ENCODE measurements at places on chromosomes 1 and 21.

DNA sequence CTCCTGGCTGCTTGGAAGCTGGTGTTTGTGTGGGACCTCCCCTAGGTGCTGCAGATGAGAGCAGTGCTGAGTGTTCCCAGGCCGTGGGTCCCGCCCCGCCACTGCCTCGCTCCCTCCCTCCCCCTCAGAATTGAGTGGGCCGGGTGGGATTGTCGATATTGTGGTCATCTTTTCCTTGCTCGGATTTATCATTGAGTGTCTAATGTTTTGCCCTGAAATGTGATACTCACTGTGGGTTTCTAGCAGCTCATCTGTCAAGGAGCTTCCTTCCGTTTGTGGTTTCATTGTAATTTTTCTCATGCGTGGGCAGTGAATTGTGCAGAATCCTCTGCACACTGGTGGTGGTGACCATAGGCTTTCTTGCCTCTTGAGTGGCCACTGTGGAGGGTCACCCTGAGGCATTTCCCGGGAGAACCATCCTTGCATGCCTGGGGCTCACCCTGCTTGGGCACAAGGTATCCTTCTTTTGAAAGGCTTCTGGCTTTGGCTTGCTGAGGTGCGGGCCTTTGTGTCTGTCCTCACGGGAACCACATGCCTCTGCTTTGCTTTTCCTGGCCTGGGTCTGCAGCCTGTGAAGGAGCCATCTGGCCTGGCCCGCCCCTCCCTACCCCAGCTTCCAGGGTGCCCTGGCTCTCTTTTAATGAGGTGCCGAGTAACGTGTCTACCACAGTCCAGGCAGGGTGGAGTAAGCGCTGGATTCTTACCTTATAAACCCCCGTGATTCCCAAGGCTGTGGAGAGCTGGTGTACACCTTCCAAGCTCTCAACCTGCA, 25.6 kb downstream of the SLX9 start:
- no peak for DNase-seq

DNA sequence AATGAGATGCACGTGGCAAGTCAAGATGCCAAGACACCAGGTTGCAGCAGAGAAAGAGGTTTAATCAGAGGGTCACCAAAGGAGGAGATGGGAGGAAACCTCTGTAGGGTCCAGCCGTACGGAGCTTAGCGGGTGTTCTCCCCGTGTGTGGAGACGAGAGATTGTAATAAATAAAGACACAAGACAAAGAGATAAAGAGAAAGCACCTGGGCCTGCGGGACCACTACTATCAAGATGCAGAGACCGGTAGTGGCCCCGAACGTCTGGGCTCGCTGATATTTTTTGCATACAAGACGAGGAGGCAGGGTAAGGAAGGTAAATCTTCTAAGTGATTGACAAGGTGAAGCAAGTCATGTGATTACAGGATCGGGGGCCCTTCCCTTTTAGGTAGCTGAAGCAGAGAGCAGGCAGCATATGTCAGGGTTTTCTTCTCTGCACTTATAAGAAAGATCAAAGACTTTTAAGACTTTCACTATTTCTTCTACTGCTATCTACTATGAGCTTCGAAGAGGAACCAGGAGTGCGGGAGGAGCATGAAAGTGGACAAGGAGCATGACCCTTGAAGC, 41.2 kb upstream of the TDRD10 start:
- DNase-seq, result no peak

- no peak for DNase-seq
Observed at GRCh38 chr1:112496290-112496689, 12.5 kb upstream of the WNT2B start.

GRCh38 chr1:111831153-111831552, 75.5 kb downstream of the DDX20 start:
- no peak for DNase-seq

- DNase-seq, result no peak
Observed at GRCh38 chr1:14778898-14779865, 180.7 kb downstream of the KAZN start.

DNA sequence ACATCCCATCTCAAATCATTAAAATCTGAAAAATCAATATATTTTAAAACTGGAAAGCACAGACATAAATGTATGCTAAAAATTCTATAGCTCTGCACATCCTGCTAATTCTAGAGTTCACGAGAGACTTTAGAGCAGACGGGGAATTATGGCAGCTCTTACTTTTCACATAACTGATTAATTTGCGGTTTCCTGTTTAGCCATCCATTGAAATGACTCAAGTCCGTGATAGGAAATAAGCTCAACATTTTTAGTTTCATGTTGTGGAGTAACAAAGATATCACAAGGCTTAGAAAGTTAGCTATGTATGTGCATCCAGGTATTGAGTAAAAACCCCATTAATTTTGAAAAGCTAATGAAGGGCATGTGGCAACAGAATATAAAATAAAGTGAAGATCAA, 123.2 kb downstream of the SMYD2 start:
- DNase-seq, result no peak

GRCh38 chr1:39205102-39205780, 746 bp downstream of the MACF1 start:
- DNase-seq, result no peak

DNA sequence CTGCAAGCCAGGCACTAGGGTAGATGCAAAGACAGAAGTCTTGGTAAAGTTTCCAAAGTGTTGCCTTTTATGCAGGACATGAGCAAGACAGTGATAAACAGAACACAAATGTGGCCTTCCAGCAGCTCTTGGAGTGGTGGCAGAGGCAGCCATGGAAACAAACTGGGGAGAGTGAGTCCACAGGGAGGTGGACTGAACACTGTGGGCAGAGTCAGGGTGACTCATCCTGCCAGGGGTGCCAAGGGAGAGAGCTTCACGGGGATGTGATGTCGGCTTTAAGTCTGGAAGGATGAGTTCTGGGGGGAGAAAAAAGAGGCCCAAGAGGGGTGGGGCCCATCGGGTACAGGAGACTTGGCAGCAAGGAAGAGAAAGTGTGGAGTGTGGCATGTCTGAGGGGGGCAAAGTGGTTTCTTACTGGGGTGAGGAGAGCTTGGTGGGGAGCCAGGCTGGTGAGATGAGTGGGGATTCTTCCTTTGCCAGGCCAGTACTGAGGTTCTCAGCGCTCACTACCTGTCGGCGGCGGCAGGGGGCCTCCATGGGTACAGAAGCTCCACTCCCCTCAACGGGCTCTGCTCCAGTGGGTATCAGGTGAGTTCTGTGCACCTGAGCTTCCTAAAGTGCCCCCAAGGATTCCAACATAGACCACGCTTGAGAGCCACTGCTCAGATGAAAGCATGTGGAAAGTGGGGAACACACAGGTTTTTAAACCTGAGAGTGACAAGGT, 41.8 kb downstream of the KIAA0040 start:
- no peak for DNase-seq

GRCh38 chr1:54275349-54275748, 75.4 kb downstream of the MRPL37 start:
- no peak for DNase-seq

DNA sequence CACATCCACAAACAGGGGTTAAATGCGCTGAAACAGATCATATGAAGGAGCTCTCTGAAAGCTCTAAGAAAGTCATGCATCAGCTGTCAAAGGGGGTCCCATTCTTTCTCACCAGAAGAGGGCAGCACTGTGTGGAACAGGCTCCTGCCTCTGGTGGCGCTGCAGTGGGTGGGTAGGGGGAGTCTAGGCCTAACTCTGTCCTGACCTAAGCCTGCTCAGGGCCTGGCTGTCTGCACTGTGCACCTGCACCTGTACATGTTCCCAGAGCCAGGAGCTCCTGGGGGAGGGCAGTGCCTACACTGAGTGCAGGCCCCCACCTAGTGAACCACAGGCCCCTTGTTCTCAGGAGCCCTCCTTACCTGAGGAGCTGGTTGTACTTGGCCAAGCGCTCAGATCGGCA, 16.0 kb downstream of the ENO1 start:
- no peak for DNase-seq

- DNase-seq, result no peak
Observed at GRCh38 chr1:66917476-66917875, 7.2 kb downstream of the DNAI4 start.

DNA sequence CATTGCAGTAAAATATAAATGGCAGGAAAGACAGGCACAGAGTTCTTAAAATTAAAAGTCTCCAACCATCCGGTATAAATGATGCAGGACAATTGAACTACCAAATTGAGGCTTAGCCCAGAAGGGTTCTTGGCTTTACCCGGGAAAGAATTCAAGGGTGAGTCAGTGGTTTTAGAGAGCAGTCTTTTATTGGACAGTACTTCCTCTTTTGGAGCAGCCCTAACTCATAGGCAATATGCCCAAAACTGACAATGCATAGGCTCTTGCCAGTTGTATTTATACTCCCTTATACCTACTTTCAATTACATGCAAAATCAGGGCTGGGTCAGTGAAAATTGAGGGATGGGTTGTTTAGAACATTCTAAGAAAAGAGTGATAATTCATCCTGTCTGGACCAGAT, 1628.9 kb upstream of the PRMT6 start:
- no peak for DNase-seq

DNA sequence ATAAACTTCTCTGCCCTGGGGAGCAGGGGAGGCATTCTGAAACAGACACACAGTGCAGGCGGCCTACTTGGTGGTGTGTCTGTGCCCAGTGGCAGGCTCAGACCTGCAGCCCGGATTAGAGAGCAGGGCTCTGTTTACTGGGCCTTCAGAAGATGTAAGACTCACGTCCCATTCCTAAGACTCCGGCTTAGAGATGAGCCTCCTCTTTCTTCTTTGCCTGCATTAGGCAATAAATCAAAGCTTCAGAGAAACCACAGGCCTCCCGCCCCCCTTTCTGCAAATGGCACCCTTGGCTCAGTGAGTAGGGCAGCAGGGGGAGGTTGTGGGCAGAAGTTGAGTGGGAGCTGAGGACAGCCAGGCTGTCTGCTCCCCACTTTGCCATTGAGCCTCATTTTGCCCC, 35.8 kb downstream of the LGR6 start:
- no peak for DNase-seq

DNA sequence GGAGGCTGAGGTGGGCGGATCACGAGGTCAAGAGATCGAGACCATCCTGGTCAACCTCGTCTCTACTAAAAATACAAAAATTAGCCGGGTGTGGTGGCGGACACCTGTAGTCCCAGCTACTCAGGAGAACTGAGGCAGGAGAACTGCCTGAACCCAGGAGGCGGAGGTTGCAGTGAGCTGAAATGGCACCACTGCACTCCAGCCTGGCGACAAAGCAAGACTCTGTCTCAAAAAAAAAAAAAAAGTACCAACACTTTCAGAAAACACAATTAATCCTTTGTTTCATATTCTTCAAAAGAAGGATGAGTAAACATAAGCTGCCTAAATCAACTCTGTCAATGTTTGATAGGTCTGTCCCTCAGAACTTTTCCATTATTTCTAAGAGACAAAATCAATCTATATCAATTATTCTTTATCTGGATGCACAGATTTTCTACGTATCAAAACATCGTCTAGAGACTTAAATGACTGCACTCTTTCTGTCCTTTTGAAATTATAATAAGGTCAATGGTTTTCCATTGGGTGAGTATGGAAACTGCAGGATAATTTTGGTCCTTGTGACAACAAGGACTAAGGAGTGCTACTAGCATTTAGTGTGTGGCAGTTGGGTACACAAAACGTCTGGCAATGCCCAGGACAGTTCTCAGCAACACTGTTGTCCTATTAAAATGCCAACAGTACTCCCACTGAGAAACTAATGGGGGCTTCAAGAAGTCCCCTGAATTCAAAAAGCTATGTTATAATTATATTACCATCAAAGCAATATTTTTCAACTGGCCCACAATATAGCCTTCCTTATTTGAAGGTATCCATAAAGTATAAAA, 40.7 kb downstream of the LPGAT1 start:
- no peak for DNase-seq

DNA sequence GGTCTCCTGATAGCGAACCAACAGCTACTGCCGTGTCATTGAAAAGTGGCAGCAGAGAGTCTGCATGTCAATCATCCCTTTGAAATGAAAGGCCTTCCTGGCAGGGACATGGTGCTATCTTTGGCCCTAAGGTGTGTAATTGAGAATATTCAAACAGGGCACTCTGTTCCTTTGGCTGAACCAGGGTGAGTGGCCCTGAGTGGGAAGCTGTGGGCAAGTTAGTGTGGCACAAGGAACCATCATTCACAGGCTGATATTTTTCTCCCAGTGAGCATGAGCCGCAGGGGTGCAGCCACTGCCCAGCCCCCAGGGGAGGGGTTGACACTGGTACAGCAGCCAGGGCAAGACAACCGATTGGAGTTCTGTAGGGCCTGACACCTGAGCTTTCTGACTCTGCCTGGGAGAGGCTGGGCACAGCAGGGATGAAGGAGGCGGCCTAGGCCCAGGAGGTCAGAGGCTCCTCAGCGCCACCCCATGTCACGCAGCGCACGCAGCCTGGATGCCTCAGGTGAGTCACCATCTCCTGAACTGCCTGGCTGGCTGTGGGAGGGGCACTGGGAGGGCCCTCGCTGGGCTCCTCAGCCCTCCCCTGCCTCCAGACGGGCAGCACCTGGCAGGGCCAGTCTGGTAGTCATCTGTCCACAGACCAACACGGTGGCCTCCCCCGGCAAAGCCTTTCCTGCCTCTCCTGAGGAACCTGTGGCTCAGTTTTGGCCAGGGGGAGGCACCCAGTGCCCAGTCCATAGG, 13.2 kb downstream of the QSOX1 start:
- DNase-seq, result no peak

- DNase-seq, result no peak
Observed at GRCh38 chr1:3011631-3012455, 9.4 kb upstream of the ACTRT2 start.

DNA sequence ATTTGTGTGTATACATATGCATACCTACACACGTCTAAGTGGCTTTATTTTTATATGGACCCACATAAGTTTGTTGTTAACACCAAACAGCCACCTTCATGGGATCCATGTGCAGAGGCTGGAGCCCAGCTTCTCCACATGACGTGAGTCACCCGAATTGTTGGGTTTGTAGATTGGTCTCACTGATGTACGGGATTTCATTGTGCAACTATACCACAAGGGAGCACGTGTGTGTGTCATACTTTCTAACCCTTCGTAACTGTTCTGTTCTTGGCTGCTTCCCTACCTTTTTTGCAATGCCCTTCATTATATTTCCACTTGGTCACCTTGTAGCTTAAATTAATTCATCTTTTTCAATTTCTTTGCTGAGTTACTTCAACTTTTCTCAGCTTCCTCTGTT, 21.0 kb downstream of the SPRTN start:
- DNase-seq, result no peak

DNA sequence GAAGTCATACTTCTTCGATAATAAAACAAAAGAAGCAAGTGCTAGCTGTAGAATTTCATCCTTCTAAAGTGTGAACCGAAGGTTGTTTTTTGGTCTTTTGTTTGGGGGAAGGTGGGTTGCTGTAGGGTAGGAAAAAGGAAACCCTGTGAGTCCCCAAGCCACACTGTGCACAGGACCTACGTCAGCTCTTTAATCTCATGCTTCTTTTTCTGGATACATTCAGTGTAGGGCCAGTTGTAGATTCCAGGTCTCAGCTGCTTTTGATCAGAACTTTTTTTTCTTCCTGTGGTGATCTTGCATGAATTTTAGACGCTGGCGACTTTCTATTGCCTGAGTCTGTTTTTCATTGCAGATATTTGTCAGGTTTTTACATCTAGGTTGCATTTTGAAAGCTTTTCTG, 40.2 kb downstream of the BCL9 start:
- DNase-seq, result no peak

DNA sequence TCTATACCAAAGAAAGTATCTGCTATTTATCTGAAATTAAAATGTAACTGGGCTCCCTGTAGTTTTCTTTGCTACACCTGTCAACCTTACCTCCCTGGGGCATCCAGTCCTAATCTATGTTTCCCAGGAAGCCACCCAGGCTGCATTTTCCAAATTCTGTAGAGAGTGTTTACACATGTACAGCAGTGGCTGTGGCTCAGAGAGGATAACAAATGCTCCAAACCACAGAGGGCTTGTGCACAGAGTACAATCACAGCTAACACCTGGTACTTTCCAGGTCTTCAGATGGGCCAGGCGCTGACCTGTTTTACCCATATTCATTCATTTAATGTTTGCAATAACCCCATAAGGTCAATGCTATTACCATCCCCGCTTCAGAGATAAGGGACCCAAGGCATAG, 146.5 kb upstream of the TNR start:
- no peak for DNase-seq
